ENCODE measurements at places on chromosomes 4 and X.

GRCh38 chr4:78612398-78613178, 61.0 kb downstream of the ANXA3 start:
- DNase-seq: no peak

DNA sequence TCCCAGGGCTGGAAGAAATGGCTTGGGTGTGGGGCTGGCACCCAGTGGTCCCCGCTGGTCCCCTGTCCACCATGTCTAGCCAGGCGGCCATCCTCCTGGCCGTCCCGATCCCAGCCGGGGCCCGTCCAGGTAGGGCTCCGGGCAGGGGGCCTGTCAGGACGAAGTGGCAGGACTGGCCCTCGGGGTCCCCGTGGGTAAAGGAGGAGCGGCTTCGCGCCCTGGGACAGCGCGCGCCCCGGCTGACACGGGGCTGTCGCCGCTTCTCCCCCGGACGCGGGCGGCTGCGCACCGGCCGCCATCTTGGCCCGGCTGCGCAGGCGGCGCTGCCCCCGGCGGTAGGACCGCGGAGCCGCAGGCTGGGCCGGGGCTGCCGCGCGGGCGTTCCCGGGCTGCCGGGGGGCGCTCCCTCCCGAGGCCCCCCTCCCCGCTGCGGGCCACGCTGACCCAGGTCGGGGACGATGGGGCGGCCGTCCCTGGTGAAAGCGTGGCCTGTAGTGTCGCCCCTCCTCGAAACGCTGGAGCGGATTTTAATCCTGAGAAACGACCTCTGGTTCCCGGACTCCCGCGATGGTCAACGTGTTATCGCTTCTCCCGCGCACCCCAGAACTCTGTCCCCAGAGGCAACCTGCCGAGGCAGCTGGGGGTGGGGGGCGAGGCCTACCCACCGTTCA, 60.4 kb upstream of the BCOR start:
- DNase-seq: no peak

DNA sequence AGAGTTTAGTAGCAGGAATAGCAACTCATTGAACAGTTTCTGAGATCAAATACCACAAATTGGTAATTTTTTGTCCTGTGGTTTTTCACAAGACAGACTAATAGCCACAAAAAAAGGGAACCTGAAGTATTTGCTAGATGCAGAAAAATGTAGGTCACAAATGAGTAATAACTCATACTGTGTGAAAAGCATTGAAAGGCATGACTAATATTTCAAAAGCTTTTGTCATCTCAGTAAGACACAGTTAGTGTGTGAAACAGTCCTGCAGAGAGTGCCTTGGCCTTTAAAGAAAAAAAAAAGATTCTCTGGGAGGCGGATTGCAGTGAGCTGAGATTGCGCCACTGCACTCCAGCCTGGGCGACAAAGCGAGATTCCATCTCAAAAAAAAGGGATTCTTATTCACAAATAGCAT, 31.4 kb upstream of the SLC25A31 start:
- no peak for DNase-seq

DNA sequence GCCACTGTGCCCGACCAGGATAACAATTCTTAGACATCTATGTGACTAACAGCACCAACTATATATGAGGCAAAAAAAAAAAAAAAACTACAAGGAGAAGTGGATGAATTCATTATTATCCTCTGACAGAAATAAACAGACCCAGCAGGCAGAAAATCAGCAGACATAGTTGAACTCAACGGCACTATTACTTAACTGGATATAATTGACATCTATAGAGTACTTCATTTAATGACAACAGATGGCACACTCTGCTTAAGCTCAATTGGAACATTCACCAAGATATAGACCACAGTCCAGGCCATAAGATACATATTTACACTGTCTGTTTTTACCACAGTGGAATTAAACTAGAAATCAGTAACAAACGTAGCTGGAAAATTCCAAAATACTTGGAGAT, 13.3 kb downstream of the CLDN22 start:
- no peak for DNase-seq

GRCh38 chr4:124907881-124908280, 195.3 kb upstream of the ANKRD50 start:
- no peak for DNase-seq

DNA sequence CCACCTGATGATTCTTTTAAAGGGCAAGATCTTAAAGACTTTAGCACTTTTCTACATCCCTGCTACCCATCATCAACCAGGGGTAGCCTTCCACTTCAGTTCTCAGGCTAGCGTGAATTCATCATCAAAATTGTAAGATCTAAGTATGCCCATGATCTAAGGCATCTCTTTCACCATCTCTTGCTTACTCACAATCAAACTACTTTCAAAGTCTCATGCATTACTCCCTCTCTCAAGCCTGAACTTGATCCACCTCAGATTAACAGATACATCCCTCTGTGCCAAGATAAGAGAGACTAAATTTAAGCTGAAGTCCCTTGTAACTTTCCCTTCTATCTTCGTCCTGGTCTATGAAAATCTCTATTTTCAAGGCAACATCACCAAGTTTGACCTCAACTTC, 62.8 kb downstream of the DHX15 start:
- DNase-seq: no peak

DNA sequence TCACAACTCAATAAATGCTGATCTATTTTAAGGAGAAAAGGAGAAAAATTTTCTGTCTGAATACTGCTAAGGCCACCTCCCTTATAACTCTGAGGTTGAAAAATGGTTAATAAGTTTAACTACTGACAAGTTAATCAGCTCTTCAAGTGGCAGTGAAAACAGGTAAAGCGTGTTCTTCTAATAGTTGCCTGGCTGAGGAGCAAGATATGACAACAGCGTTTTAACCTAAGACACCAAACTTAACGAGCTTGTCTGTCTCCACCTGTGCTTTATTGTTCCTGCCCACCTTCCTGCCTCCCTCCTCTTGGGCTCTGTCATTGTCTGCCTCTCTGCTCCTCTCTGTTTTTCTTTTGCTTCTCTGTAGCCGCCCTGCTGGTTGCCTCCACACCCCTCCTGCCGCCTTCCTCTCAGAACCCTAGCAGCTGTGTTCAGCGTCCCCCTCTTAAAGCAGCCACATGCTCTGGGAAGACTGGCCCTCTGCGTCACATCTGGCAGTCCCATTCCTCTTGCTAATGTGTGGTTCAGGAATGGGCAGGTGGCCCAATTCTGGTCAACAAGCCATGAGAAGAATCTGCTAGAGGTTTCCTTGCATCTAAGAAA, 4.3 kb upstream of the TSPAN5 start:
- no peak for DNase-seq

DNA sequence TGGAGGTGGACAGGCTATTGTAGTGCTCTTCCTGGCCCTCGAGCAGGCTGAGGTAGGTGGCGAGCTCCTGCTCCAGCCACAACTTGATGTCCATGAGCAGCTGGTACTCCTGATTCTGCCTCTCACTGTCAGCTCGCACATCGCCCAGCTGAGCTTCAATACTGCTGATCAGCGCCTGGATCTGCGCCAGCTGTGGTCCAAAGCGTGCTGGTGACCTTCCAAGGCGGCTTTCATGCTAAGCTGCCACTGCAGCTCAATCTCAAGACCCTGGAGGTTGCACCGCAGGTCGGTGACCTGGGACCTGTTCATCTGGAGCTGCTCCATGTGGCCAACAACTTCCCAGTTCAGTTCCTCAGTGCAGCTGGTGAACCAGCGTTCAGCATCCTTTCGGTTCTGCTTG, 31.2 kb downstream of the LRIT3 start:
- DNase-seq: no peak

- DNase-seq: no peak
Measured at GRCh38 chr4:167119392-167119791, 114.9 kb downstream of the SPOCK3 start.

- no peak for DNase-seq
Measured at GRCh38 chr4:84809946-84810345, 156.5 kb downstream of the WDFY3 start.

- no peak for DNase-seq
Measured at GRCh38 chr4:110586131-110586850, 36.6 kb downstream of the PITX2 start.

- DNase-seq: no peak
Measured at GRCh38 chr4:22991576-22991975, 298.8 kb downstream of the GBA3 start.

- no peak for DNase-seq
Measured at GRCh38 chr4:64940698-64941097, 531.4 kb upstream of the TECRL start.

DNA sequence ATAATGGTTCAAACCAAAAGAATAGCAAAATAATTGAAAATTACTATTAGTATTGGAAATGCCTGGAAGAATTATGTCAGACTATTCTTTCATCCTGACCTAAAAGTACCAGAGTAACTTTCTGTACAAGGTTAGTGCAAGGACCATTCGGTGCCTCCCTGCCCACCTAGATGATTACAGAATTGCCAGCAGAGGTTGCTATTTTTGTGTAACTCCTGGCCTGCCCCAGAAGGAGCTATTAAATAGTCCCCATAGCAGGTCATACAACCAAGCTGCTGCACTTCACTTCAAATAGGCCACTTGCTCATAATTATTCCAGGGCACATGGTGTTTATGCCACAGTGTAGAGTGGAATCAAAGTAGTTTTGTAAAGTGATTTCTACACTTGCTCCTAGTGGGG, 831.1 kb upstream of the PABPC4L start:
- DNase-seq: no peak

GRCh38 chrX:129697204-129697829, 41.5 kb upstream of the XPNPEP2 start:
- DNase-seq: peak; percentile 37

DNA sequence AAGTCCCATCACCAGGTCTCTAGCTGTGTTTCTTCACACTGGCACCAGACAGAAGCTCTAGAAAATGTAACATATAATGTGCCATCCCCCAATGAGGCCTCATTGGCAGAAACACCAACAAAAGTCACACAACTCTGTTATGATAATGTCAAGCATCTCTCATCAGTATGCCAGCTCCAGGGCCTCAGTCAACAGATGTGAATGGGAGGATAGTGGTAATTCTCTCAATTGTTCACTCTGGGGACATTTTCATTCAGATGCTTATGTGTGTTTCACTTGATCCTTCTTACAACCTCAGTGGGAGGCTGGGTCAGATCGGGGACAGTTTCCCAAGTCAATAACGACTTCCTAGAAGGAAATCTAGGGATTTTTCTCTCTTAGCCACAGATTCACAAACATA, 57.5 kb upstream of the SCOC start:
- no peak for DNase-seq

DNA sequence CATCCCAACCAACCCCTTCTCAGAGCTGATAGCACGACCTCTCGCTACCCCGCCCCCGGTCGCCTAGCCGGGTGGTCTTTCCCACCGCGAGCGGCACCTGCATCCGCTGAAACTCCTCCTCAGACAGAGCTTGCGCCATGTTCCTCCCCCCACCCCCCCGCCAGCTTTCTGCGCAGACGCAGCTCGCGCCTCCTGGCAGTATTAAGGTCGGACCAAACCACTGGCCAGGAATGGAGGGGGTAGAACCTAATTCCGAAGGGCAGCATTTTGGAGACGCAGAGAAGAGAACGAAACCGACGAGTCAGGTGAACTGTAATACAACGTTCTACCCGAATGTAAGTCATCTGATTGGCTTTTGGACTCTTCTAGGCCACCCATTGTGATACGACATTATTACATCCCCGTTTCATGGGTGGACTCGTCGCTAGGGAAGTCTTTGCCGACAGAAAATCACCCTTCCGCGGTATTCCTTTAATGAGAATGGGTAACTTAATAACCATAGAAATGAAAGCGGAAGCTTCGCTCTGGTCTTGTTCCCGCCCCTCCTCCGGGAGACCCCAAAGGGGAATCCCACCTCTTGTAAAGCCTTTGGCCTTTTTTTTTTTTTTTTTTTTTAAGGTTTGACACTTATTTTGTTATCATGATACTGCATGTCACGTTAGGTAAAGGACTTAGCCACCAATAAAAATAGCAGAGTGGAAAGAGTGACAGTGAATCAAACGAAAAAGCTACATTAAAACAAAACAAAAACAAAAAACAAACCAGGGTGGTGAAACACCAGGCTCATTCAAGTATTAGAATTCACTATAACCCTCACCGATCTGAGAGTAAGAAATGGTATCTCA, at the start of gene GRIPAP1:
TSS of gene GRIPAP1 (minus strand) at position 174 of the 845 bp plus-strand sequence. CDS start at position 139, 35 bp downstream.
- DNase-seq: peak; percentile 56

DNA sequence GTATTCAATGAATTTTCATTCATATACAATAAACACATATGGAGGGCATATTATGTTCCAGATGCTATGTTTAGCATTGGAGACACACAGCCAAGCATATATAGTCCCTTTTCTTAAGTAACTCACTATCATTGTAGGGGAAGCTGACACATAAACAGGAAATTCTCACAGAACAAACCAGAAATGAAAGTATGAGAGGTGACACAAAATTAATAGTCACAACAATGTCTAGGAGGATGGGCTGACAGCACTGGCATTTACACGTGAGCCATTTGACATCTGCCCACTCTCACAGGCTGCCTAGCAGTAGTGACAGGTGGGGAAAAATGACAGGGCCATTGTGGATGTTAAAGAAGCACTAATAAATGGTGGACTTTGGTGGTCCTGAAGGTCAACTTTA, 2.6 kb upstream of the CNOT6L start:
- no peak for DNase-seq

DNA sequence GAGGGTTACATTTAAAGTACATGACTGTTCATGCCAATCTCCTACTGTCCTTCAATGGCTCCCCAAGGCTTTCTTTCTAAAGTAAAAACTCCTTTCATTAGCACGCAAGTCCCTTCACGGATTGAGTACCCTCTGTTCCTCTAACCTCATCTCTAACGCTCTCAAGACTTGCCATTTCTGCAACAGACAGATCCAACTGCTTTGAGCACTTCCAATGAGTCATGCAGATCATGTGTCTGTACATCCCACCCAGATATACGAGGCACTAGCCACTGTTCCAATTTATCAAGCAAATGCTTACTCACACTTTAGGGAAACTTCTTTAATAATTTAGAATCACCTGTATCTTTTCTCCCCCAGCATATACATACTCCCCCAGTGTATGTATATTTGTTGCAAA, 332.5 kb upstream of the ZFP42 start:
- DNase-seq: no peak

Data from lower leg skin (tissue), 4 donors.